NCI-H146 (cell line): ENCODE measurements at places on chromosomes 5 and 9.

GRCh38 chr5:102889033-102889432 is 133.9 kb downstream of the PAM start:
- DNase-seq: no peak

DNA sequence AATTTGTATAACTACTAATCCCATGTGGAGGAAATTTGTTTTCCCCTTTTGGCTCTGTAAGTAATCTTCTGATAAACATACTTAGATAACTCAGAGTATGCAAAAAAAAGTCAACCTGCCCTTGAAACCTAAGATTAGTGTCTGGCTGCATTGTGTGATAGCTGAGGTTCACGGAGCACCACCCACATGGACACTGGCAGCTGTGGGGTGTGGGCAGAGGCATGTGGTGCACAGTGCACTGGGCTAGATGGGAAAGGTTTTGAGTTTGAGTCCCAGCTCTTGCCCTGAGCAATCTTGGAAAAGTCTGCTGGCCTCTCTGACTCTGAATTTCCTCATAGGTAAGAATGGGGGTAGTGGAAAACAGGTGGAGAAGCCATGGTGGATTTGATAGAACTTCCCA is 75.1 kb downstream of the PLCXD3 start:
- no peak for DNase-seq

DNA sequence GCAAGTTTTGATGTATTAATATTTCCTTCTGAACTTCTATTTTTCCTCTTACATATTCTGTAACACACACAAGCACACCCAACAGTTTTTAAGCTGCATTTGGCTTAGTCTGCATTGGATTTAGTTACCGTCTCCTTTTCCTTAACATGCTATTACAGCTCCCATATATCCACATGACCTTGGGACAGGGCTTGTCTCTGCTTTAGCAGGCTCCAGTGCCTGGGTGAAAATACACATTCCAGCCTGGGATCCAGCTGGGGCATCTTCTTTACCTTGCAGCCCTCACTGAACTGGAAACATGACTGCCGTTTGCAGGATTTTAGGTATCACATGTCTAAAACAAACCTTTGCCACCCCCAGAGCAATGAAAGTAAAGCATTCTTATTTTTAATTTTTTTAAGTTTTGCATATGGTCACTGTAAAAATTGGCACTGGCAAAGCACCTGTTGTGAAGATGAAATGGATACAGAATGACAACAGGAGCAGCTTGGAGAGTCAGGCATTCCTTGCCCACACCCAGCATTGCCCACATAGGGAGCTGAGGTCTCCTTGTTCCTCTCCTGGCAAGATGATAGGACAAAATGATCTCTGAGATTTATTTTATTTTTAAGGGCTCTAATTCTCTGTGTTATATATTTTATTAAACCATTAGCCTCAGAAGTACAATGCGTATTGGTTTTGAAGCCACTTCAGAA is 4.0 kb downstream of the GADD45G start:
- no peak for DNase-seq

DNA sequence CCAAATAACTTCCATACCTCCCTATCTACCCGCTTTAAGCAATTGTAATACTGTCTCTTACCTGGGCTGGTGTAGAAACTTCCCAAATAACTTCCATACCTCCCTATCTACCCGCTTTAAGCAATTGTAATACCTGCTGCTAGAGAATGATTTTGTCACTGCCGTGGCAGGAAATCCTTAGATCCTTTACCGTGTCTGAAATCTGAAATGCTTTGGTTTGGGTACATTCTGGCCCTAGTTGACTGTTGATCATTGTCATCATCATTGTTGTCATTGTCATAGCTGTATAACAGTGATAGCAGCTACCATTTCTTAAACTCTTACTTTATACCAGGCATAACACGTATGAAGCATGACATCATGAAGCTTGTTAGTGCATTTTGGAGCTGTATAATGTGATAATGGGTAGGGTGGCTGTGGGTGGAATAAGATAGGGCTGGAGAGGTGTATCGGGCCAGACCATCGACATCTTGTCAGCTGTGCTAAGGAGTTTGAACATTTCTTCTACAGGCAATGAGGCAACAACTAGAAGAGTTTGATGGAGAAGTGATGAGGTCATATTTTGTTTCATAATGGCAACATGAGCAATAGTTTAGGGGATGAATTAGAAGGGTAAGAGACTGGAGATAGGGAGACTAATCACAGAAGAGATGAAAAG is 15.7 kb downstream of the PIP5K1B start:
- no peak for DNase-seq
